A549 treated with DMSO at 1 μM for 4 hours (cell line): ENCODE measurements at places on chromosomes 2 and 18. TPM values are rescaled to one million over a fixed set of nuclear protein-coding genes. Genes with fewer than 3 reads are reported as not detected.

Gene CYP27C1
- 4.0 to 5.7 TPM (median 5.3 TPM) in 5 replicates for total RNA-seq

Gene SNED1
- total RNA-seq, result 0.38 to 0.65 TPM (median 0.48 TPM) in 5 replicates

Gene TBR1
- 0.01 to 0.11 TPM (median 0.08 TPM) in 3 of 5 replicates, not detected in the others for total RNA-seq

Gene EFEMP1
- 30.5 to 51.4 TPM (median 45.1 TPM) in 5 replicates for total RNA-seq

Gene AKAIN1
- total RNA-seq, result not detected in 5 replicates

Gene SLC9A4
- not detected in 5 replicates for total RNA-seq

Gene SLC23A3
- total RNA-seq, result 0.57 to 1.4 TPM (median 0.70 TPM) in 5 replicates

Gene EML6
- 1.3 to 1.8 TPM (median 1.5 TPM) in 5 replicates for total RNA-seq

Gene RNU2-63P
- not detected in 5 replicates for total RNA-seq

Gene AOX1
- 2.9 to 4.8 TPM (median 3.3 TPM) in 5 replicates for total RNA-seq

Gene INHBB
- 13.4 to 20.3 TPM (median 16.0 TPM) in 5 replicates for total RNA-seq

Gene SANBR
- total RNA-seq, result 9.7 to 15.5 TPM (median 13.5 TPM) in 5 replicates

Gene VIT
- total RNA-seq, result 0.05 TPM in 1 of 5 replicates, not detected in the others

Gene FSHR
- total RNA-seq, result not detected in 5 replicates

Gene PAIP2B
- 0.24 to 0.44 TPM (median 0.43 TPM) in 5 replicates for total RNA-seq

Gene ZDBF2
- 1.1 to 2.9 TPM (median 1.3 TPM) in 5 replicates for total RNA-seq

Gene GPBAR1
- total RNA-seq, result 0.07 to 0.23 TPM (median 0.15 TPM) in 5 replicates

Gene SLC4A5
- 0.18 to 0.41 TPM (median 0.28 TPM) in 5 replicates for total RNA-seq

Gene IL1RN
- total RNA-seq, result 0.29 to 0.43 TPM (median 0.34 TPM) in 5 replicates

Gene HOXD12
- not detected in 5 replicates for total RNA-seq

Gene ANAPC1
- total RNA-seq, result 27.4 to 38.5 TPM (median 33.0 TPM) in 5 replicates

Gene FAM124B
- not detected in 5 replicates for total RNA-seq

Gene ESPNL
- total RNA-seq, result 0.06 to 0.46 TPM (median 0.18 TPM) in 5 replicates

Gene STPG4
- not detected in 5 replicates for total RNA-seq

Gene LGALSL
- total RNA-seq, result 8.4 to 14.5 TPM (median 9.8 TPM) in 5 replicates

Gene LRATD1
- total RNA-seq, result 0.03 to 0.07 TPM in 2 of 5 replicates, not detected in the others

Gene MYOM1
- 0.11 to 0.22 TPM (median 0.15 TPM) in 5 replicates for total RNA-seq

Gene PRKAG3
- total RNA-seq, result not detected in 5 replicates

Gene LRRC30
- total RNA-seq, result not detected in 5 replicates

Gene NETO1
- total RNA-seq, result not detected in 5 replicates

Gene WDFY1
- 32.6 to 45.4 TPM (median 40.4 TPM) in 5 replicates for total RNA-seq

Gene ITGAV
- 58.0 to 113 TPM (median 89.1 TPM) in 5 replicates for total RNA-seq

Gene GNLY
- 0.54 TPM in 1 of 5 replicates, not detected in the others for total RNA-seq

Gene CCT7
- total RNA-seq, result 565 to 891 TPM (median 613 TPM) in 5 replicates

Gene KCNG2
- not detected in 5 replicates for total RNA-seq

Gene DPYSL5
- total RNA-seq, result 3.5 to 6.4 TPM (median 4.5 TPM) in 5 replicates

Gene AFG3L2
- total RNA-seq, result 39.1 to 51.3 TPM (median 39.9 TPM) in 5 replicates

Gene LOXHD1
- total RNA-seq, result not detected in 5 replicates

Gene SLC4A3
- total RNA-seq, result 2.8 to 3.6 TPM (median 2.8 TPM) in 5 replicates
